ENCODE measurements at places on chromosomes 11 and 22.
A peak's percentile ranks its signal among the peaks of the same experiment; 100 is the strongest.

GRCh38 chr11:71446150-71446549, 2.0 kb downstream of the DHCR7 start:
- DNase-seq, result no peak

DNA sequence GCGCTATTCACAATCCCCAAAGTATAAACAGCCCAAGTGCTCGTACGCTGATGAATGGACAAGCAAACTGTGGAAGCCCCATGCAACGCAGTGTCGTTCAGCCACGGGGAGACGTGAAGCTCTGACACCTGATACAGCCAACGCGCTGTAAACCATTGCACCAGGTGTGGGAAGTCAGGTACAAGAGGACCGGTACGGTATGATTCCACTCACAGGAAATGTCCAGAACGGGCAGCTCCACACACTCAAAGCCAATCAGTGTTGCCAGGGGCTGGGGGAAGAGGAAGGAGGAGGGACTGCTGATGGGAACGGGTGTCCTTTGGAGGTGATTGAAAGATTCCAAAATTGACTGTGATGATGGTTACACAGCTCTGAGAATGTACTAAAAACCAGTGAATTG, 64.5 kb downstream of the BRD1 start:
- no peak for DNase-seq

- DNase-seq, result no peak
Measured at GRCh38 chr11:27914080-27914479, 193.9 kb downstream of the KIF18A start.

- no peak for DNase-seq
Measured at GRCh38 chr11:64114231-64114630, 51.7 kb downstream of the MACROD1 start.

DNA sequence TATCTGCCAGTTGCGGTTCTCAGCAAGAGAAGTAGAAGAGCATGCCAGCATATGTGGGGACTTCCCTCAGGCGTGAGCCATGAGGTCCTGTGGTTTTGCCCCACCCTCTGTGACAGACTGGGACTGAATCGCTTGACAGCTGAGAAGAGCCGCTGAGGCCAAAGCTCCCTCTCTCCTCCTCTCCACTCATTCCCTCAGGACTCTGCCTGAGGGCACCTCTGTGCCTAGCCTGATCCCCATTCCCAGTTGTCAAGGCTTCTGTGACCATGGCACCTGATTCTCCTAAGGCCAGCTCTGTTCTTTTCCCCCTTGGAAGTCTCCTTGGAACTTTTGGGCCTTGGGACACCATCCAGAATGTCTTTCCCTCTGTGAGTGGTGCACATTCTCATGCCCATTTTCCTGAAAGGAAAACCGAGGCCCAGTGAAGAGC, 27.0 kb downstream of the ART5 start:
- DNase-seq, result no peak

GRCh38 chr22:22955276-22955798, 67.7 kb downstream of the IGLL5 start:
- DNase-seq, result no peak

DNA sequence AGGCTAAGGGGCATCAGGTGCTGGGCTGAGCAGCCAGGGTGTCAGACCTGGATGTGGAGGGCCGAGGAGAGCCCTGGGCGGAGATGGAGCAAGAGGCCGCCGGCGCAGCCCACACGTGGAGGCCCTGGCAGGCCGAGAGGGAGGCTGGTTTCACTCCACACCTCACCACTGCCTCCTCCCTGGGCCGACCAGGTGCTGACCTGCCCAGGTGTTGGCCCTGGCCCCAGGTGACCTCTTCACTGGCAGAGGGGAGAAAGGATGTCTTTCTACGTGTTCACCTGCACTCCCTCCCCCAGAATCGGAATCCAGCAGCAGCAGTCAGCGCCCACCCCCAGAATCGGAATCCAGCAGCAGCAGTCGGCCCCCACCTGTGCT, 781 bp downstream of the ANO9 start:
- no peak for DNase-seq

GRCh38 chr11:63767267-63767564, 1.4 kb downstream of the ZFTA start:
- no peak for DNase-seq

DNA sequence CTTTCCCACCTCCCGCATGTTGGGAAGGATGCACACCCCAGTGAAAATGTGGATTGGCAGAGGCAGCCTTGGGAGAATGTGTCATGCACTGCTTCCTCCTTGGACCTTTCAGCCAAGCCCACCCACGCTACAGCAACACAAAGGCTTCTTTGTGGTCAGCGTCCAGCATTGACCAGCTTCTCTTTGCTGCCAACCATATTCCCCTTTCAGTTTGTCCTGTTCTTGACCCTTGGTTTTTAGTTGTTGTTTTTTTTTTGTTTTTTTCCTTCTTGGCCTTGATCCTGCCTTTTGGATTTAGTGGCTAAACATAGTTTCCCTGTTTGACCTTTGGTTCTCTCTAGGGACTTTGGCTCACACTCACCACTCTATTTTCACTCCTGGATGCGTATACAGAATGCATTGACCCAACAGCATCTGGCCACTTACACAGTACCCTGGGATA, 573.6 kb downstream of the INSC start:
- peak; percentile 72 for DNase-seq

DNA sequence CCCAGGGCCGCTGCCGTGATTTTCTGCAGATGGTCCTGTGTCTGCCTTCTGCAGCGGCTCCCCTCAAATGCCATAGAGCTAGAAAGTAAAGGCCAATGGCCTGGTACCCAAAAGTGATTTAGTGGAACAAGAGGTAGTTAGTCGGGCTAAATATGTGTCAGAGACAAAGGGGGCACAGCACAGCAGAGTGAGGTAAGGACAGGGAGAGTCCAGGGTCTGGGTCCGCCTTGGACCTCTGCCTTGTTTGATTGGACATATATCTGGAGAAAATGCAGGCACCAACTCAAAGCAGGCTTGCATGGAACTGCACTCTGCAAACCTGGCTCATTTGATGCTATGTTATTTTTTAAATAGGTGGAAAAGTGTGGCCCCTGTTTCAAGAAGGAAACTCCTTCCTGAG, 249.6 kb upstream of the B3GAT1 start:
- no peak for DNase-seq

- no peak for DNase-seq
Measured at GRCh38 chr22:44307509-44308169, 5.1 kb downstream of the SHISAL1 start.

DNA sequence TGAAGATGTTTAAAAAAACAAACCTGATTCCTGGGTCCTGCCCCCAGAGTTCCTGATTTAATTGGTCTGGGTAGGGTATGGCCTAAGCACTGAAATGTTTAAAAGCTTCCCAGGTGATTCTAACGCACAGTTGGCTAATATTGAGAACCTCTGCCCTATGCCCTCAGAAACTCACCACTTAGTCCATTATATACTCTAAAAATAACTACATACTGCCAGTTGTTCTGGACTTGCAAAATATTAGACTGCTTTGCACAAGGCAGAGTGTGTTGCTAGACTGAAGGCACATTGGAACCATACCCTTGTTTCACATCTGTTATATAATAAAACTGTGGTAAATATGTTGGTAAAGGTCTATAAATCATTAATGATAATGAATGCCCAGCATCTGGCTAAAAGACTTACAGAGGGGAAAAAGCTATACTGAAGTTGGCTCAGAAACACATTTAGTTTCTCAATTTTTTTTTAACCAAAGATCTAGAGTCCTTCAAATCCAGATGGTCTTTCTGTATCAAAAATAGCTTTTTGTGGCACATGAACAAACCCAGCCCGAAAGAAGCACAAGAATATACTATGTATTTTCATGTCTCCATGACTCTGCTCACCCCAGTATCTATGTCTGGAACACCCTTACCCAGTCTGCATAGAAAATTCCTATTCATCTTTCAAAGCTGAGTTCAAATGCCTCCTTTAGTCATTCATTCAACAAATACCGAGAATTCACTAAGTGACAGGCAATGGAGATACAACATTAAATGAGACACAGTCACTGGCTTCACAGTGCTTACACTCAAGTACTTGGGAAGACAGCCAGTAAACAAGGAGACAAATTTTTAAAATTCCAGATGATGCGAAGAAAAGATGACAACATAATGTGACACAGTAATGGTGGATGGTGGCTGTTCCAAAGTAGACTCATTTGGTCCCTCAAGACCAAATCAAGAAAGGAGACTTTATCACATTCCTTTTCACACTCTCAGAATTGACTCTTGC, 44.1 kb downstream of the RBFOX2 start:
- no peak for DNase-seq

GRCh38 chr11:93736129-93736528, 5.2 kb downstream of the TAF1D start:
- DNase-seq, result no peak

- DNase-seq, result no peak
Measured at GRCh38 chr11:19577391-19577975, 135.2 kb upstream of the NAV2 start.

DNA sequence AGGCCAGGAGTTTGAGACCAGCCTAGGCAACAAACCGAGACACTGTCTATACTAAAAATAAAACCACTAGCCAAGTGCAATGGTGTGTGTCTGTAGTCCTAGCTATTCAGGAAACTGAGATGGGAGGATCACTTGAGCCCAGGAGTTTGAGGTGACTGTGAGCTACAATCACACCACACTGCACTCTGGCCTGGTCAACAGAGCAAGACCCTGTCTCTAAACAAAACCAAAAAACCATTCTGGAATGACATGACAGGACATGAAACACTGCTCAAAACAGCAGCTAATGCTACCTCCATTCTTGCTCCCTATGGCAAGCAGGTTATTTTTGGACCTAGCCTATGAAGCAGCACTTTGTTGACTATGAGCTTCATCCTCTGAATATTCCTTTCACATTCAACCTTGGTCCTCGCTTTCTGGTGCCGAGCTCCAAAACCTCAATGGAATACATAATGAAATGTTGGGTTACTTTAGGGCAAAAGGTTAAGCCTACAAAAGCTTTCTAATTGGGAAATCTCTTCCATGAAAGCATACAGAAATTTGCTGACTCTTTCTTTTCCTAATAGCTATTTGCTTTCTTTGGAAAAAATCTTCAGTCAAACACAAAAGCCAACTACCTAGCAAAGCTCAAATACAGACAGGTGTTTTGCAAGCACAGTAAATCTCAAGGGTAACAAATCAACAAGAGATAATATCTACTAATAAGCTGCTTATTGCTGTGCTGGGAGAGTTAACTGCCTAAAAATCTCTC, 21.1 kb downstream of the SIK3 start:
- DNase-seq, result no peak
